Stimulated activated CD8-positive, alpha-beta memory T cell treated with anti-CD3 and anti-CD28 coated beads, Interleukin-4, amount 100 ng/mL, for 48 hours (primary cell): ENCODE measurements at places on chromosomes 6 and 20.

DNA sequence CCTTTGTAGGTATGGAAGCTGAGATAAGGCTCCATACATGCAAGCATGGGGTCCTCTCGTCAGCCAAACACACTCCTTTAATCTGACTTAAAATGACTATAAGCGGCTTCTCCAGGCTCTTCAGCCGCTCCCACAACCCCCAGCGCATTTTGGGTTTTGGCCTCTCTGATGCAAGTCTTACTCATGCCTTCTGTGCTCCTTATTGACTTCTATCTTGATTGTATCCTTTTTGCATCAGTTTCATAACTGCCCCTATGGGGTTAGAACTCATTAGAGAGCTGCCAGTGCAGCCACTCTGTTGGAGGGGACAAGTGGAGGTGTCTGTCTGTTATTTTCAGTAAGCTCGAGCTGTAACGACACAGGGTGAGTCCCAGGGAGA lies 70.1 kb upstream of the TAB2 start:
- DNase-seq: no peak

DNA sequence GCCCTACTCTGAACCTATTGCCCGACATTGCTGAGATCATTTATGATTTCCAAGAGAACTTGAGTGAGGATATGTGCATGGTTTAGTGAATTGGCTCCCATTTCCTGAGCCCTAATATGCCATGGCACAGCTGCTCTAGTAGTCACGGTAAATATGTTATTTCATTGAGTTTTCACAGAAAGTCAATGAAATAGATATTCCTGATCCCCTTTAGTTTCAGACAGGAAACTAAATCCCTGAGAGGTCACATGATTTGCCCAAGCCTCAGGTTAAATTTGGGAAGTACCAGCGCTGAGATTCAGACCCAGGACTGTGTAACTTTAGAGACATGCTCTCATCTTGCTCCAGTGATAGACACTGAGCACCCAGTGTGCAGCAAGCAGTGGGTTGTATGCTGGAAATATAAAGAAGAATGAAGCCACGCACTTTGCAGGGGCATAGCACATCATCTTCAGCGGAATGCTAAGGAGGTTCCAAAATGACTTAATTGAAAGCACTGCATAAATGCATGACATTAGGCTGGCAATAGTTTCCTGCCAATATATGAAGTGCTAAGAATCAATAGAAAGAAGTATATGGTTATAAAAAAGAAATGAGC lies 70.6 kb downstream of the FARS2 start:
- DNase-seq: no peak

GRCh38 chr6:26230351-26230750 lies 134.6 kb upstream of the BTN3A2 start:
- no peak for DNase-seq

GRCh38 chr6:107506145-107506544 lies 16.2 kb downstream of the SOBP start:
- no peak for DNase-seq

DNA sequence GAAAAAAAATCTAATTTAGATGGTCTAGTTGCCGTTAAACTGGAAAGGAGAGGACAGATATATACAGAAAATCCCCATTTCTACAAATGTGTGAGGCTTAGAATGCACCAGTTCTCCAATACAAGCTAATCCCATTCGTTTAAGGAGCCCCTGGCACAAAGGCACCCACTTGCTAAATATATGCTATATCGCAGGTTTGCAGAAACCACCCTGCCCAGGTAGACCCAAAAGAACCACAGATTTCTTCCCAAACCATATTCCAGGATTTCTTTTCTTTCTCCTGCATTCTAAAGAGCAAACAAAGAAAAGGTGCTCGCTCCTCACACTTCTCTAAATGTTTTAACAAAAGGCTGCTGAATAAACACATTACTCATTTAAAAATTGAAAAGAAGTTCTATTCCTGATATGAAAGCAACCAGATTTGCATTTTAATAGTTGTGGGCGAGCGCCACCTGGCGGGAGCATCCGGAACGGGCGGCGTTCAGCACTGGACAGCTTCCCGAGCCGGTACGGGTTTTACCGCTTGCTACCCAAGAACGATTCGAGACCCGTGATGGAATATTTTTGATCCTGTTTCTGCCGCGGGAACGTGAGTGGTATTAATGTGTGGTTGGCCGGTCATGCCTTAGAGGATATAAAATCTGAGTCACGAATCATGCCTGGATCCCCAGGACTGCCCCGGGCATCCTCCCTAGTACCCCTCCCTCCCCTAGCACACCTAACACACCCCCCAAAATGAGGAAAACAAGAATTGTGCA lies 2.1 kb downstream of the PTPRT start:
- peak; percentile 85 for DNase-seq

GRCh38 chr6:165678904-165679303 lies 15.9 kb upstream of the PDE10A start:
- no peak for DNase-seq

GRCh38 chr20:58988565-58988882 lies 7.5 kb downstream of the NELFCD start:
- no peak for DNase-seq

GRCh38 chr6:106748547-106749207 lies 119.3 kb downstream of the QRSL1 start:
- DNase-seq: no peak

GRCh38 chr20:14488756-14489479 lies 151.5 kb upstream of the FLRT3 start:
- no peak for DNase-seq

DNA sequence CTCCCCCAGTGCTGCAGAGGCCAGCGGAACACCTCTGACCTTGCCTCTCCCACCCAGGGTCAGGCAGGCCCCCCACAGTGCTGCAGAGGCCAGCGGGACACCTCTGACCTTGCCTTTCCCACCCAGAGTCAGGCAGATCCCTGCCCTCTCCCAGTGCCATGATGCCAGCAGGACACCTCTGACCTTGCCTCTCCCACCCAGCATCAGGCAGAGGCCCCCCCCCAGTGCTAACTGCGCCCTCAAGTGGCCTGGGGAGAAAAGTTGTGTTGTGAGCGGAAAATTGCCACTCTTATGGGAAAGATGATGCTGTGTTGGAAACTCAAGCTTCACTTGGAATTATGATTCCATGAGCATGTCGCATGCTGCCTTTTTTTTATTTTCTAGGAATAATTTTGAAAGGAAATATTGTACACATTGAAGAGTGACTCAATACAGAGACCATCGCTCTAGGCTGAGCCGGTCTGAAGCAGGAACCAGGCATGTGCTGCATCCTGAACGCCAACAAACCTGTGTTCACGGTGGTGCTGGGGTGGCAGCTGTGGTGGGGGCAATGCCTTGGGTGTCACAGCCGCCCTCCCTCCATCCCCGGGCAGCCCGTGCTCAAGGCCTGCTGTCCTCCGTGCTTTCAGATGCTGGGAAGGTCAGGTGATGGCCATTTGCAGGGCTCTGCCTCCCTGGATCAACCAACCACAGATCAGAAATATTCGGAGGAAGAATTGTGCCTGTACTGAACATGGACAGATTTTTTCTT lies 98.6 kb downstream of the CDH4 start:
- no peak for DNase-seq

DNA sequence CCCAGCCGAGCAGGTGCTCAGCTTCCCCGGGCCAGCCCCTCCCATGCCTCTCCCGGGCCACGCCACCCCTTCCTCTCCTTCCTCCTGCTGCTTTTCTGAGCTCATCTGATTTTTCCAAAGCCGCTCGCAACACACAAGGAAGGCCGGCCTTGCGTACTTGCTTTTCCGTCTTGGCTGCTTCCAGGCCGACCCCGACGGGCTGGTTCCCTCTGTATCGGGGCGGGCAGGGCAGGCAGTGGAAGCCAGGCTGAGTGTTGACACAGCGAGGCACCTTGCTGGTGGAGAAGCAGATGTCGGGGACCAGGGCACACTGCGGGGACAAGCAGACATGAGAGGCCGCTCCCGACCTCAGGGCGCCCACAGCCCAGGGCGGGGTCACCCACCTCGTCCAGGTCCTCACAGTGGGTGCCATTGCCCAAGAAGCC lies 21.1 kb downstream of the THBS2 start:
- no peak for DNase-seq

GRCh38 chr6:98636941-98637340 lies 197.4 kb upstream of the POU3F2 start:
- no peak for DNase-seq

- no peak for DNase-seq
Observed at GRCh38 chr6:25990172-25990873, 27.7 kb downstream of the TRIM38 start.

DNA sequence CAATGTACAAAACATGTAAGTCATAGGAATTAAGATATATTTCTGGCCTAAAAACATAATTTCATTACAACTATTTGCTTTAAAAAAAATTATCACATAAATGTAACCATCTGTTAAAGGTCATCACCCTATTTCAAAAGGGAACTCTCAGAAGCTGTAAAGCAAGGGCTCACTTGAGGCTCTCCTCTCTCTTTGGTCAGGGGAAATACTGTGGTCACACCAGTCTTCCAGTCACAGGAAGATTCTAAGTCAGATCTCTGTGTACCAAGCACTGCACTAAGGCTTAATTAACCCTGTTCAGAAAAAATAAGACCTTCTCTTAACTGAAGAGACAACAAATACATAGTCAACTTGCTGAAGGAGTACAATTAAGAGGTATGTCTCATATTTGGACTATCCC lies 75.6 kb downstream of the MMS22L start:
- DNase-seq: no peak

- DNase-seq: no peak
Observed at GRCh38 chr20:50563133-50563944, 53.2 kb downstream of the PTPN1 start.
